ENCODE measurements at places on chromosomes 13 and 19.

DNA sequence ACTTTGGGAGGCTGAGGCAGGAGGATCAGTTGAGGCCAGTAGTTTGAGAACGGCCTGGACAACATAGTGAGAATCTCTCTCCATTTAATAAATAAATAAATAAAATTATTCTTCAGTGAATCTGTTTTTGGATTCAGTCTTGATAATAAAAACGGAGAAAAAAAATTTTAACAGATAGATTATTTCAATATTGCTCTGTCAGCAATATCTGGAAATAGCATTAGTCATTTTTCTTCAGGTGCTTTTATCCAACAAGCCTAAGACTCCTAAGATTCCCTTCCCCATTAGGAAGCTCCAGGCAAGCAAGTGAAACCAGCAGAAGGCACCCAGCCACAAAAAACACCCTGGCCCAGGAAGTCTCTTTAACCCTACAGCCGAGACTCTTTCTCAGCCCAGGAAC is 21.3 kb upstream of the LPAR6 start:
- no peak for DNase-seq

DNA sequence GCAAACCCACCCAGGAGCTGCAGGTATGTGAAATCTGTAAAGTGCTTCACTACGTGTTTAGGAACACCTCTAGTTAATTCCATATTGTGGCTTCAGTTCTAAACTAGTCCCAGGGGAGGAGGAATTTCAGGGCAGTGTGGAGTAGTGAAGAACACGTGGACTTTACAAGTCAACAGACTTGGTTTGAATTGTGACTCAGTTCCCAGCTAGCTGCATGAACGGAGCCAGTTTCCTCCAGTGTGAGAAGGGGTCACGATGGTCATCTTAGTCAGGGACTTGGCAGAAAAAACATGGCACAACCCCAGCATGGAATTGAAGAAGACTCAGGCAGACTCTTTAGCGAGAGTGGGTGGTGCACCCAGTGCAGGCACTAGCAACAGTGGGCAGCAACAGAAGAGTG is 175.7 kb upstream of the UBL3 start:
- DNase-seq, result no peak

GRCh38 chr13:41137241-41137640 is 4.6 kb upstream of the KBTBD6 start:
- DNase-seq, result no peak

DNA sequence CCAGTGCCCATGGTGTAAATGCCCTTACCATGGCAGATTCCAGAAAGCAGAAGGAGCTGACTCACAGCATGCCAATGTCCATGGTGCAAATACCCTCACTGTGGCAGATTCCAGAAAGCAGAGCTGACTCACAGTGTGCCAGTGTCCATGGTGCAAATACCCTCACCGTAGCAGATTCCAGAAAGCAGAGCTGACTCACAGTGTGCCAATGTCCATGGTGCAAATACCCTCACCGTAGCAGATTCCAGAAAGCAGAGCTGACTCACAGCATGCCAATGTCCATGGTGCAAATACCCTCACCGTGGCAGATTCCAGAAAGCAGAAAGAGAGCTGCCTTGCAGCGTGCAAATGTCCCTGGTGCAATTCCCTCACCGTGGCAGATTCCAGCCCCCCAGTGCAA is 163.8 kb upstream of the SOX1 start:
- DNase-seq, result no peak
